ENCODE measurements at places on chromosomes 6 and 20.

DNA sequence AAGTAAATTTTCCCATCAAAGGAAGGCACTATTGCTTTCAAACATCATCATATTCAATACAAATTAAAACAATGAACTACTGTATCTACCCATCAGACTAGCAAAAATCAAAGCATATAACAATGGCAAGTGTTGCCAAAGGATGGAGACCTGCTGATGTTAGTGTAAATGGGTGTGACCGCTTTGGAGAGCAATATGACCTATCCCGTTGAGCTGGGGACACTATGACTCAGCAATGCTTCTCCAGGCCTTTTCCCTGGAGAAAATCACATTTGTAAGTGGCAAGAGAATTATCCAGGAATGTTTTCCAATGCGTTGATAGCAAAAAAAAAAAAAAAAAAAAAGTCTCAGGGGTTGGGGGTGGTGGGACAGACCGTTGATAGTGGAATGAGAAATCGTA lies 46.1 kb downstream of the PHACTR3 start:
- no peaks in the 10 kb centered on the region for H3K36me3 ChIP-seq
- no peak for DNase-seq
- H3K4me3 ChIP-seq = no peak overlapping the region
- H3K4me1 ChIP-seq = no peaks in the 10 kb centered on the region
- no peak overlapping the region for H3K27ac ChIP-seq
- peaks cover 7% of the 10 kb centered on the region for H3K27me3 ChIP-seq

GRCh38 chr20:5153612-5154542 lies 27.1 kb downstream of the CDS2 start:
- H3K4me3 ChIP-seq = no peak overlapping the region
- H3K27me3 ChIP-seq = no peaks in the 10 kb centered on the region
- H3K36me3 ChIP-seq = peaks cover 14% of the 10 kb centered on the region
- DNase-seq = no peak
- H3K4me1 ChIP-seq = peaks cover 28% of the 10 kb centered on the region
- no peak overlapping the region for H3K27ac ChIP-seq

GRCh38 chr6:509676-510075 lies 118.1 kb downstream of the IRF4 start:
- H3K4me3 ChIP-seq = peak overlapping the region; percentile 38
- H3K4me1 ChIP-seq = peaks cover 93% of the 10 kb centered on the region
- DNase-seq = no peak
- peak overlapping the region; percentile 63 for H3K27ac ChIP-seq

- H3K27ac ChIP-seq = no peak overlapping the region
- H3K36me3 ChIP-seq = peaks cover 15% of the 10 kb centered on the region
- peaks cover 6% of the 10 kb centered on the region for H3K4me1 ChIP-seq
- H3K27me3 ChIP-seq = no peaks in the 10 kb centered on the region
- H3K4me3 ChIP-seq = no peak overlapping the region
- DNase-seq = no peak
These were observed 26.4 kb downstream of the ABHD12 start for GRCh38 chr20:25364180-25364788.

DNA sequence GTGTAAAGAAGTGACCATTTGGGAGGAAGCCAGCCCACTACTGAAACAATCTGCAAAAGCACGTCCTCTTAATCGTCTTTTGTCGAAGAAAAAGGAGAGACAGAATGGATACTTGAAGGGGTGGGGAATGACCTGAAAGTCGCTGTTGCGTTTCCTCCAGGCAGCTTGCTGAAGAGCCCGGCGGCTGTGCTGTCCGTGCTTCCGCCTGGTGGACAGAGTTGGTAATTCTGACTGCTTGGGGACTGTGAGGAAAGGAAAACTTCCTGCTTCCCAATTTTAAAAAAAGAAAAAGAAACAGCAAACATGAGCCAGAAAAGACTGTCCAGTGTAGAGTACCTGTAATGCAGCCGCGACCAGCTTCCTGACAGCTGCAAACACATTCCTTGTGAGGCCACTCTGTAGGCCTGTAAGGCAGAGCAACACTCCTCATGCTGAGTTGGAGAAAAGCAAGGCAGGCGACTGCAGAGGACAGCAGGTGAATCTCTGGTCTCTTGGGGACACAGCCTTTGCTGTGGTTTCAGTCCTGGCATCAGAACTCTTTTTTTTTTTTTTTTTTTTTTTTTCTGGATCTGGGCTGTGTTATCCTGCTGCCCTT lies 251.1 kb upstream of the TBX18 start:
- H3K27me3 ChIP-seq = no peaks in the 10 kb centered on the region
- H3K4me3 ChIP-seq = no peak overlapping the region
- H3K36me3 ChIP-seq = no peaks in the 10 kb centered on the region
- H3K27ac ChIP-seq = no peak overlapping the region
- DNase-seq = no peak

- no peak overlapping the region for H3K27ac ChIP-seq
- no peak overlapping the region for H3K4me3 ChIP-seq
- H3K27me3 ChIP-seq = peaks cover 4% of the 10 kb centered on the region
- no peak for DNase-seq
- no peaks in the 10 kb centered on the region for H3K4me1 ChIP-seq
These were observed 40.2 kb upstream of the PROKR2 start for GRCh38 chr20:5356941-5357340.

DNA sequence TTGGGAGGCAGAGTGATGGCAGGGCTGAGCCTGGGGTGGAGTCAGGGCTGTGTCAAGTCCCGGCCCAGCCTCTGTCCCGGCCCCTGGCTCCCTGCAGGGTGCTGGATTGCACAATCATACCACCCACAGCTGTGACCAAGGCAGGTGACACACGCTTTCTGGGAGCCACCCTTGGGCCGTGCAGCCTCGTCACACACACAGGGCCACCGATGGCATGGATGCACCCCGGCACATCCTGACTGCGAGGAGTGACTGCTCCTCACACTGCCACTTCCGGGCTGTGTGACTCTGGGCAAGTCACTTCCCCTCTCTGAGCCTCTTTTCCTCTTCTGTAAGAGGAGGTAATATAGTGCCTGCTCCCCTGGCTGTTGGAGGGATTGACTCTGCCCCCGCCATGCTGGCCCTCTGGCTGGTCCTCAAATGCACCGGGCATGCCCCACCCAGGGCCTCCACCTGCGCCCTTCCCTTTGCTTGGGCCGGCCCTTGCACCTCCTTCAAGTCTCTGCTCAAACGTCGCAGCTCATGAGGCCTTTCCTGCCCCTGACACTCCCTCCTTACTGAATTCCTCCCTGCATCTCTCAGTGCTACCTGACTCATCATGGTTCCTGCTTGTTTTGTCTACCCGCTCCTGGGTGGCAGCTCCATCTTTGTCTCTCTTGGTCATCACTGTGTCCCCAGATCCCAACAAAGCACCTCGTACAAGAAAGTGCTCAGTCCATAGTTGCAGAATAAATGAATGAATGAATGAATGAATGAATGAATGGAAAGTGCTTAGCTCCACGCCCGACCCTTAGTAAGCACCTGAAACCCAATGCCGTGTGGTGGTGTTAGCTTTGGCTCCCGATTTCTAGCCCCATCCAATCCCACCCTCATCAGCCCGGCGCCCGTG lies 93.5 kb downstream of the CEBPB start:
- H3K36me3 ChIP-seq = no peaks in the 10 kb centered on the region
- H3K4me1 ChIP-seq = peaks cover 32% of the 10 kb centered on the region
- peaks cover 14% of the 10 kb centered on the region for H3K27me3 ChIP-seq

GRCh38 chr6:133130863-133131262 lies 110.3 kb upstream of the EYA4 start:
- no peak for DNase-seq
- H3K4me3 ChIP-seq = no peak overlapping the region
- no peaks in the 10 kb centered on the region for H3K4me1 ChIP-seq
- H3K36me3 ChIP-seq = no peaks in the 10 kb centered on the region

Data from activated CD8-positive, alpha-beta T cell treated with anti-CD3 and anti-CD28 coated beads, Interleukin-2, amount 10 ng/mL, durations not matched to agents 7 days and 5 days (primary cell).